ENCODE measurements at places on chromosomes 12 and 14.
A peak's percentile ranks its signal among the peaks of the same experiment; 100 is the strongest.

- DNase-seq = no peak
Measured at GRCh38 chr14:72751276-72752033, 142.4 kb downstream of the DPF3 start.

DNA sequence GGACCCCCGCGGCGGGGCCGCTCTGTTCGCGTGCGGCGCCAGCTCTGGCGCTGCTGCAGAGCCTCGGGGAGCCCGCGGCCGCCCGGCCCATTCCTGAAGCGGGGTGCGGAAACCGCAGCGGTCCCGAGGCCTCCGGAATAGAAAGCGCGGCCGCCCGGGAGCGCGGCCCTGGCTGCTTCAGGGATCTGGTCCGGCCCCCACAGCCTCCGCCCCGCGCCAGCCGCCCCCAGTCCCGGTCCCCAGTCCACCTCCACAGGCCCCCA is 204 bp downstream of the HSP90AA1 start:
- DNase-seq = no peak

DNA sequence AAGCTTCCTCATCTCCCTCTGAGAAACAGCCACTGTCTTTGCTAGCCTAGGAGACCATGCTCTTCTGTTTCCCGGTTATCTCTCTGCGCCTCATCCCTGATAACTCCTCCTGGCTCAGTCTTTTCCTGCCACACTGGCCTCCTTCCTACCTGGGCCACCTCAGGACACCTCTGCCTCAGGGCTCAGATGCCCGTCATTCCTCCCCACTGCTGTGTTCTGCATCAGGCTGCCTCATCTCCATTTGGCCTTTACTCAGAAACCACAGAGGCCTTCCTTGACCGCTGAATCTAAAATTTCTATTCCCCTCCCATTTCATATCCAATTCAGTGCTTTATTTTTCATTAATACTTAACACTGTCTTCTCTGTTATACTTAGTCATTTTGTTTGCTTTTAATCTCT is 311.0 kb upstream of the RGS6 start:
- DNase-seq = no peak

- DNase-seq = no peak
Measured at GRCh38 chr14:102220031-102220430, 80.3 kb downstream of the WDR20 start.

- DNase-seq = peak; percentile 34
Measured at GRCh38 chr12:113755098-113755497, 211.0 kb downstream of the RBM19 start.

GRCh38 chr12:116665666-116666304 is 72.1 kb downstream of the SPRING1 start:
- no peak for DNase-seq

GRCh38 chr14:51386983-51387735 is 147.1 kb downstream of the TMX1 start:
- DNase-seq = no peak

GRCh38 chr12:90280564-90281058 is 572.0 kb upstream of the ATP2B1 start:
- no peak for DNase-seq

GRCh38 chr12:12290206-12290605 is 23.4 kb upstream of the LRP6 start:
- no peak for DNase-seq

DNA sequence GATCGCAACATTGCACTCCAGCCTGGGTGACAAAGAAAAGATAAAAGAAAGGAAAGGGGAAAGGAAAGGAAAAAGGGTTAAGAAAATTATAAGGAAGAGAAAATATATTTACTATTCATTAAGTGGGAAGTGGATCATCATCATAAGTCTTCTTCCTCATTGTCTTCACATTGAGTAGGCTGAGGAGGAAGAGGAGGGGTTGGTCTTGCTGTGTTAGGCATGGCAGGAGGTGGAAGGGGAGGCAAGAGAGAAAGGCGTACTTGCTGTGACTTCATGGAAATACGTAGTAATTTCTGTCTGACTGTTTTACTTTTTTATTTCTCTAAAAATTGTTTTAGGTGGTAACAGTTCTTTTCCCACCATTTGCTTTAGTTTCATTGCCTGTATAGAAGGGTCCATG is 26.2 kb downstream of the FAM177A1 start:
- no peak for DNase-seq

GRCh38 chr12:47068539-47068938 is 10.9 kb upstream of the PCED1B start:
- no peak for DNase-seq

Measured in K562 (cell line).